MG63 (cell line): ENCODE measurements at places on chromosomes 7 and 10. TPM values are rescaled to one million over a fixed set of nuclear protein-coding genes. Genes with fewer than 3 reads are reported as not detected.

Gene GDF10
- total RNA-seq: not detected in 2 replicates

Gene RBM20
- total RNA-seq: not detected in 2 replicates

Gene RASA4B
- 0.12 and 1.7 TPM in 2 replicates for total RNA-seq

Gene SPDYE16
- total RNA-seq: not detected in 2 replicates

Gene LYZL1
- not detected in 2 replicates for total RNA-seq

Gene ASZ1
- not detected in 2 replicates for total RNA-seq

Gene CAMK1D
- total RNA-seq: 6.8 and 13.2 TPM in 2 replicates

Gene GARIN1A
- total RNA-seq: 0.02 and 0.46 TPM in 2 replicates
